ENCODE measurements at places on chromosomes 5 and 9.

- no peak for DNase-seq
These were observed 138.8 kb upstream of the COL5A1 start for GRCh38 chr9:134502809-134503211.

DNA sequence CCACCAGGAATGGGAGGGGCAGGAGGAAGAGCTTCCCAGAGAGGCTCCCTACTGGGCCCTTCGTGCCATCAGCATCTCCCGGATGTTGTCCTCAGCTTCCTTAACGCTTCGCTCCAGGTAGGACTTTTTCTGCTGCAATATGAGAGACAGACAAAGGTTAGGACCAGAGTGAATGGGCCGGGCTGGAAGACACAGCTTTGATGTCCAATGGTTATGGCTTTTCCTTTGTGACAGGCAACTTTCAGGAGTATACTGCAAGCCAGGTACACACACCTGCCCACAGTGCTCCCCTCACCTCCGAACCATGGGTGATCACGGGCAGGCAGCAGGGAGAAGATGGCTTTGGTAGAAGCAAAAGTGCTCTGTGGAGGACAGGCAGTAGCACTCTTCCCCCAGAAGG is 57.0 kb downstream of the PFDN1 start:
- DNase-seq = no peak

- no peak for DNase-seq
These were observed 91.6 kb upstream of the NR3C1 start for GRCh38 chr5:143495110-143495509.

DNA sequence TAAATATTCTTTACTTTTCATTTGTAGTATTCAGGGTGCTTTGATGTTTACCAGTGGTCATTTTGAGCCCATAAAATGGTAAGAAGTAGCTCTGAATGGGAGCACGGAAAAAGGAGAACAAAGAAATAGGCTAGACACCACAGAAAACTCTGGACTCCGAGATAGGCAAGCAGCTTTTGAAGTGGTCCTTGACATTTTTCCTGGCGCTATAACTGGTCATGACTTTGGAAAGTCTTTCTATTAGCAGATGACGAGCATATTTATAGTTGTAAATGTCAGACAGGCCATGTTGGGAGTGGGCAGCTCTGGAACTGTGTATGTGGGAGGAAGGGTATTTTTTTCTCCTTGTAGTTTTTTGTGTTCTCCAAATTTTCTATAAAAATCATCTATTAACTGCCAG is 126.1 kb upstream of the POC5 start:
- no peak for DNase-seq

DNA sequence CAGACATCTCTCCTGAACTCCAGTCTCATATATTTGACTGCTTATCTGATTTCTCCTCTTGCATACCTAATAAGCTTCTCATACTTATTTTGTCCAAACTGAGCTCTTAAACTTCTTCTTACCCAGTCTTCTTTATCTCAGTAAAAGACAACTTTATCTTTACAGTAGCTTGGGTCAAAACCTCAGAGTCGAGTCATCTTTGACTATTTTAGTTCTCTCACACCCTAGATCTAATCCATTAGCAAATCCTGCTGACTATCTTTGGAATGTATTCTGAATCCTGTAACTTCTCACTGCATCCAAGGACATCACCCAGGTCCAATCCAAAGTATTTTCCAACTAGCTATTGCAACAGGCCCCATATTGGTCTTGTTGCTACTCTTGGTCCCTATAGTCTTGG is 11.8 kb upstream of the JAK2 start:
- DNase-seq = no peak

Data from pons (tissue), 1 donor.